Activated CD4-positive, alpha-beta T cell treated with anti-CD3 and anti-CD28 coated beads, Interleukin-2, amount 50 U/mL, for 4 hours (primary cell): ENCODE measurements at places on chromosomes 6 and 20.

DNA sequence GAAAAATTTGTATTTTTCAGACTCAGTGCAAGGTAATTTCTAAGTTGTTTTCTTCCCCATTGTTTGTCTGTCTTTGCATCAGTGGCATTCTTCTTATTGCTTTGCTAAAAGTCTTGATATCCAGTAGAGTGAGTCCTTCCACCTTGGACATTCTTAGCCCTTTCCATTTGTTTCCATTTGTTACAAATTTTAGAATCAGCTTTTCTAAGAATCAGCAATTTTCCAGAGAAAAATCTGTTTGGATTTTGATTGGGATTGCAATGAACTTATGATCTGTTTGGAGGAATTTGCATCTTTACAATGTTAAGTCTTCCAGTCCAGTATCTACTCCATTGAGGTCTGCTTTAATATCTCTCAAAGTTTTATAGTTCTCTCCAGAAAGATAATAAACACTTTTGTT, 36.4 kb downstream of the LRRN4 start:
- DNase-seq: no peak

- DNase-seq: no peak
Observed at GRCh38 chr6:118296129-118296901, 251.8 kb upstream of the PLN start.

DNA sequence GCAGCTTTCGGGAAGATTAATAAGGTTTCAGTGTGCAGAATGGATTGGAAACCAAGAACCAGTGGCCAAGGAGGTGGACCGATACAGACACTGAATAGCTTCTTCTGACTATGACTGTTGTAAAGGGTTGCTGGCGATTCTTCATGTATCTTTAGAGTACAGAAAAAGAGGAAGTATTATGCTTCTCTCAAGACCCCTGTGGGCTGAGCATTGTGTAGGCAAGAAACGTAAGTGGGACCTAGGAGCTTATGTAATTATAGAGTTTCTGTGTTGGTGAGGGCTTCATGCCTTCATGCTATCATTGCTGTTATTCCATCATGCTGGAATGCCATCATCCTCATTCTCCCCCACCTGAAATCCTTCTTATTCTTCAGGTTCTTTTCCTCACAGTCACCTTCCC, 105.4 kb upstream of the AKIRIN2 start:
- DNase-seq: no peak

GRCh38 chr20:48102076-48102787, 317.0 kb upstream of the SULF2 start:
- DNase-seq: no peak

DNA sequence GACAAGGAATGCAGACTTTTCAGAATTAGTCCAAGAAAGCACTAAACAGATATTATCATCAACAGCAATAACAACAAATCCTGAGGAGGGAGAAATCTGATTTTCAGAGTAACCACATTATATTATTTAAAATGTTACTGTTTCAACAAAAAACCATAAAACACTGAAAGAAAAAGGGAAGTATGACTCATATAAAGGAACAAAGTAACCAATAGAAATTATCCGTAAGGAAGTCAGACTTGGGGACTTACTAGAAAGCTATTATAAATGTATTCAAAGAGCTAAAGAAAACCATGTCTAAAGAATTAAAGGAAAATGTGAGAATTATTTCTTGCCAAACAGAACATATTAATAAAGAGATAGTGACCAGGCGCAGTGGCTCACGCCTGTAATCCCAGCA, 98.1 kb downstream of the MYLK4 start:
- no peak for DNase-seq

DNA sequence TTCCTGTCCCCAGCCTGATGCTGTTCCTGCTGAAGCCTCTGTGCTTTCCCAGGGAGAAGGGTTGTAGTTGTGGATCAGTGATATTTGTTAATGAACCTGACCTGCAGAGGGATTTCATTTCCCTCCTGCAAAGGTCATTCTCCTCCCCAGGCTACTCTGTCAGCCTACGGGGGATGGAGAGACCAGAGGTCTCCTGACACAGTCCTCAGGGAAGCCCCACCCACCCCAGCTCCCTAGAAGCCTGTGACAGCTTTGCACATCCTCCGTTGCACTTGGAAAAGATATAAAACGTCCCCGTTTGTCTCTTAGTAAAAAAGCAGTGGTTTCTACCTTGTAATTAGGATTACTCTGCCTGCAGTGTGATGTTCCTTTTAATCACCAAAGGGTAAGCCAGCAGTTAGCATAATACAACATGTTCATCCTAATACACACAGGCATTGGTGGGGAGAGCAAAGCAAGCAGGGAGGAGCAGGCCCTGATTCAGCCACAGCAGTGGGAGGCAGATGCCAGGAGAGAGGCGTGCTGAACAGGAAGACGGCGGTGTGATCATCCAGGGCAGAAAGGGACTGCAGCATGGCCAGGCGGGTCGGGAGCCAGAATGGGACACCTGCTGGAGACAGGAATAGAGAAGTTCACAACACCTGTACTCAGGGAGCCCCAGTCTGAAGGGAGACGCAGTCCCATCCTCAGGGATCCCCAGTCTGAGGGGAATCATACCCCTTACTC, 293.5 kb downstream of the LRFN2 start:
- DNase-seq: no peak

GRCh38 chr20:58649288-58650180, 1.5 kb upstream of the STX16 start:
- DNase-seq: no peak

DNA sequence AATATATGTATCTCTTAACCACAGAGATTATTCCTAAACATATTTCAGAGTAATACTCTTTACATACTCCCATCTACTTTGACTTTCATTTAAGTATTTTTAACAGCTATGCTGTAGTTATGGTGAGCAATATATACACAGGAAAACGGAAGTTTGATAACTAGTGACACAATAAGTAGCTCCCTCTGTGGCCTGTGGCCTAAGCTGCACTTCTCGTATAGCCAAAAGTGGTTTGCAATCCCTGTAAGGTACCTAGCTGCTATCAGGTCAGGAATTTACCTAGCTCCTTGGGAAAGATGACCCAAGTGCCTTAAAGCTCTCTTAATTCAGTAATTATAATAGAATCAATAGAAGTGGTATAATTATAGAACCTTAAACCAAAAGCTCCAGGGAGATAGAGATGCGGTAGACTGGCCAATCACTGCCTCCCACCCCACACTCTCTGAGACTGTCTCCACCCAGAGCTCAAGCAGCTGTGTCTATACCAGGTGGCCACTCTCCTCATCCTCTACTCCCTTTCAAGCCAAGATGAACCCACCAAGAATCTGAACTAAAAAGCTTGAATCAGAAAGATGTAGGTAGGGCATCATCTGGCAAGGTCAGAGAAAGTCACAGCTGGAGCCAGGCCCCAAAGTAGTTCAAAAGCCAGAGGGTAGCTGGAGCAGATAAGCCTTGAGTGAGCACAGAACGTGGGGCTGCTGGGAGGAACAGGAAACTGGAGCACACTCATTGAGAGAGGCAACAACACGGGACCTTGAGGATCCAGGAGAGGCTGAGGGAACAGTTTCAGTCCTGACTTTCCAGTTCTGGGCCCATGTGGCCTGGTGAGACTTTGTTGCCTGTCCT, 84.9 kb upstream of the ASF1A start:
- no peak for DNase-seq

DNA sequence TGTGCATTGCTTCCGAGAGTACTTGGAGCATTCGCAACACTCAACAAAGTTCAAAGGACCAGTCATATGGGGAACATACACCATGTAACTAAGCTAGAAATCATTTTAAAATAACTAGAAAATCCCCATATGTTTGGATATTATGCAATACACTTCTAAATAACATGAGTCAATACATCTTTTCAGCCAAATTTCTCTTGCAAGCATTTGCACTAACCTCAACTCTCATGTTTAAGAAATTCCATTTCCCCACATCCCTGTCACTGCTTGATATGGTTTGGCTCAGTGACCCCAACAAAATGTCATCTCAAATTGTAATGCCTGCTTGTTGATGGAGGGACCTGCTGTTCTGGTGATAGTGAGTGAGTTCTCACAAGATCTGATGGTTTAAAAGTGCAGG, 85.7 kb upstream of the CST7 start:
- no peak for DNase-seq

DNA sequence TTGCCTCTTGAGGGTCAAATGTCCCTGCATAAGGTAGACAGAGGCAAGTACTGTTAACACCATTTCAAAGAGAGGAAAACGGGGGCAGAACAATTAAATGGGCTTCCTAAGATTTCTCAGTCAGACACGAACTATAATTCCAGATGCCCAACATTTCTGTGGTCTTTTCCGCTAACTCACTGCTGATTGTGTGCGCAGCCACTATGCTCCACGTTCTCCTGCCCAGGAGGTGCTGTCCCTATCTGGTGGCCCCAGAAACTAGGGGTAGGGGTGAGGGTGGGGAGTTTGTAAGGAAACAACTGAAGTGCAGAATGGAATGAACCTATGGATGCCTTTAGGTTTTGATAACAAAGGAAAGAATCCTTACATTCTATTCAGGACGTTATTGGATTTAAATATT, 86.1 kb upstream of the BACH2 start:
- no peak for DNase-seq

DNA sequence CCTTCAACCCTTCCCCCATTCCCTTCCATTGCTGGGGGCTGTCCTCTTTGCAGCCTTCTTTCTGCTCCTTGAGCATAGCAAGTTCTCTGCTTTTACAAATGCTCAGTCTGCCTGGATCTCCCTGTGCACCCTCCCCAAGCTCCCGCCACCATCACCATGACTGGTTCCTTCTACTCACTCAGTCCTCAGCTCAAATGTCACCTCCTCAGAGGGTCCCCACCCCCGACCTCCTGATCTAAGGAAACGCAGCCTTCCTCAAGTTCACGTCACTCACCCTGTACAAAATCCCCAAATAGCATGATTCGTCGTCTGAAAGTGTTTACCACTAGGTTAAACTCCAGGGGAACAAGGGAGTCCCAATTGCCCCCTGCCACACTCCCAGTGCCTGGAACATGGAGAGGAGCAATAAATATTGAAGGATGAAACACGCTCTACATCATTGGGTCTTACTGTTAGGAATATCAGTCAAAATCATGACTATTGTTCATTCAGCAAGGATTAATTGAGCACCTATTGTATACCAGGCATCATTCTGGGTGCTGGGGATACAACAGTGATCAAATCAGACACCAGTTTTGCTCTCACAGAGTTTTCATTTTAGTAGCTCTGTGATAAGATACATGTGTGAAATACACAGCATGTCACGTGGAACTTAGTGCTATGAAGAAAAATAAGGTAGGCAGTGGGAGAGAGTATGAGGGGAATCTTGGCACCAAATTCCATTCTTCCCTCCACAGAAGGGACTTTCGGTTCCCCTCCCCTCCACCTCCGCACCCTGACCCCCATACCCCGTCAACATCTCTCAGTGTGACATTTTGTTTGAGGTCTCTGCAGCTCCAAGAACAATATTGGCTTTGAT, 15.6 kb downstream of the TP53RK start:
- no peak for DNase-seq

DNA sequence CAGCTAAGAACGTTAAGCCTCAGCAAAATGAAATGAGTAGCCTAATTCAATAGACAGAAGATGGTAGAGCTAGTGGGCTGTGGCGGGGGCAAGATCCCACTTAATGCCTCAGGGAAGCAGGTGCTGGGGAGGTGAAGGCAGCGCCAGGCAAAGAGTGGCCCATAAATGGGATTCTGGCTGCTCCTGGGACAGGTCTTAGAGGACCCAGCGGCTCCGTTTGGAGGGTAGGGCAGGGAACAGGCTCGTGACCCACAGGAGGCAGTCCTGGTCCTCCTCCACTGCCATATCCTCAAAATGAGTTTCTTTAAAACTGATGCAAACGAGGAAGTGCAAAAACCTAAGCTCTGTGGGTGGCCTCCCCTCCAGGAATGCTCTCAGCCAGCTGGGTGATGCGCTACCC, 32.7 kb downstream of the SAYSD1 start:
- no peak for DNase-seq

GRCh38 chr6:149150301-149150700, 167.2 kb upstream of the TAB2 start:
- DNase-seq: no peak

- DNase-seq: no peak
Observed at GRCh38 chr6:34601706-34602105, 45.6 kb upstream of the SPDEF start.

GRCh38 chr6:150297327-150298029, 71.3 kb upstream of the IYD start:
- DNase-seq: no peak

- DNase-seq: no peak
Observed at GRCh38 chr6:11427723-11428245, 109.8 kb upstream of the TMEM170B start.

GRCh38 chr6:79764747-79765146, 133.6 kb downstream of the SH3BGRL2 start:
- DNase-seq: no peak

- DNase-seq: no peak
Observed at GRCh38 chr6:15953152-15953880, 175.6 kb upstream of the MYLIP start.

GRCh38 chr6:156021746-156022396, 566.2 kb upstream of the NOX3 start:
- no peak for DNase-seq

DNA sequence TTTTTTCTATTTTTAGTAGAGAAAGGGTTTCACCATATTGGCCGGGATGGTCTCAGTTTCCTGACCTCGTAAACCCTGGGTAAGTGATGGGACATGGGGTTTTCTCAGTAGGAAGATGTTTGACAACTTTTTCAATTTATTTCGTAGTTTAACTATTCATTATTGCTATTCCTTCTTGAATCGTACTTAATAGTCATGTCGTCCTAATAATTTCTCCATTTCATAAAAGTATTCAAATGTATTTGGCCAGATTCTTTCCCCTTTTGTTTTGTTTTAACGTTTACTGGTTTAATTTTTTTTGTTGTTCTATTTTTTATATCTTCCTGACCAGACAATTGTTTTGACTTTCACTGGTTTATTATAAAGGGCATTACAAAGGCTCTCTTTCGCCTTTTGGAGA, 16.3 kb downstream of the GPX5 start:
- DNase-seq: no peak

GRCh38 chr20:13639150-13639497, 392 bp upstream of the TASP1 start:
- DNase-seq: no peak

DNA sequence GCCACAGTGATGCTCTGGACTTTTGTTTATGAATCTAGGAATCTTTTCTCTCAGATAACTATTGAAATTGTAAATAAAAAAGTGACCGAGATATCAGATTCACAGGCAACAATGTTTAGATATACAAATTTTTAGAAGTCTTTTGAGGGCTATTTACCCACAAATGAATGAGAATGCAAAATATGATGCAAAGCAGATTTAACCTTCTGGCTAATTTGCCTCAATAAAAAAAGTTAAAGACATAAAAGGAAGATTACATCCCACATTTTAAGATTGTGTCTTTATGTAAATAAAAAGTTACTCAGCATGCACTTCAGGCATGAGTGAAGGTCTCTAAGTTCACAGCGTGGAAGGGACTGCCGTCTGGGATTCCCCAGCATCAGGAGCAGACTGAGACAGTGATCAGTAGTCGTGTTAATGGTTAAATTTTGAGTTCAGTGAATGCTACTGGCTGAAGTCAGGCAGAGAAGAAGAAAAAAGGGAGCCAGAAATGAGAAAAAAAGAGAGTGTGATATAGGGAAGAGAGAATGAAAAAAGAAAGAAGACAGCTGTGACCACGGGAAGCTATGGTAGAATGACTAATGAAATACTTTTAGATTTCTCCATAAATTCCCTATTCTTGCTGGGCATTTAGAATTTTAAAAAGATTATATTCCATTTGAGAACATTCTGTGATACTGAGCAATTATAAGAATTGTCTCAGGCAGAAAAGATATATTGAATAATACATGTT, 93.6 kb downstream of the MYB start:
- no peak for DNase-seq

- DNase-seq: no peak
Observed at GRCh38 chr6:25417046-25417605, 138.0 kb downstream of the CARMIL1 start.

- no peak for DNase-seq
Observed at GRCh38 chr6:31636698-31637596, 15.5 kb downstream of the BAG6 start.
